ENCODE measurements at places on chromosomes 2 and 18. TPM values are rescaled to one million over a fixed set of nuclear protein-coding genes. Genes with fewer than 3 reads are reported as not detected.
A peak's percentile ranks its signal among the peaks of the same experiment; 100 is the strongest.

GPN1 gene
- total RNA-seq = 56.8 TPM

GRCh38 chr2:74762789-74763188, 71.1 kb upstream of the HK2 start:
- no peaks in the 10 kb centered on the region for H3K36me3 ChIP-seq
- no peak overlapping the region for H3K4me3 ChIP-seq
- no peak for DNase-seq
- no peaks in the 10 kb centered on the region for H3K27me3 ChIP-seq

DNA sequence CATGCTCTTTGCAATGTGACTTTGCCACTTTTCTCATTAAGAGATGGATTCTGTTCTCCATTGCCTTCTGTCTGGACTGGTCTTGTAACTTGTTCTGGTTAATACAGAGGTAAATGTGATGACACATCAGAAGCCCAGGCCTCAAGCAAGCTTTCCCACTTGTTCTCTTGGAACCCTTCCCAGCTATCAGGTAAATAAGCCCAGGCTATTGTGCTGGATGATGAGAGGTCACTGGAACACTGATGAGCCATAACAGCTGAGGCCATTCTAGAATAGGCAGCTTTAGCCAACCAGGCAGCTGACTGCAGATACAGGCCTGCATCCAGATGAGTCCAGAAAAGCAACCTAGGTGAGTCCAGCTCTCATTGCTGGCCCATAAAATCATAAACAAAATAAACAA, 1007.0 kb upstream of the ACVR2A start:
- H3K4me3 ChIP-seq = no peak overlapping the region
- H3K36me3 ChIP-seq = no peaks in the 10 kb centered on the region
- no peak for DNase-seq
- H3K4me1 ChIP-seq = no peaks in the 10 kb centered on the region

DNA sequence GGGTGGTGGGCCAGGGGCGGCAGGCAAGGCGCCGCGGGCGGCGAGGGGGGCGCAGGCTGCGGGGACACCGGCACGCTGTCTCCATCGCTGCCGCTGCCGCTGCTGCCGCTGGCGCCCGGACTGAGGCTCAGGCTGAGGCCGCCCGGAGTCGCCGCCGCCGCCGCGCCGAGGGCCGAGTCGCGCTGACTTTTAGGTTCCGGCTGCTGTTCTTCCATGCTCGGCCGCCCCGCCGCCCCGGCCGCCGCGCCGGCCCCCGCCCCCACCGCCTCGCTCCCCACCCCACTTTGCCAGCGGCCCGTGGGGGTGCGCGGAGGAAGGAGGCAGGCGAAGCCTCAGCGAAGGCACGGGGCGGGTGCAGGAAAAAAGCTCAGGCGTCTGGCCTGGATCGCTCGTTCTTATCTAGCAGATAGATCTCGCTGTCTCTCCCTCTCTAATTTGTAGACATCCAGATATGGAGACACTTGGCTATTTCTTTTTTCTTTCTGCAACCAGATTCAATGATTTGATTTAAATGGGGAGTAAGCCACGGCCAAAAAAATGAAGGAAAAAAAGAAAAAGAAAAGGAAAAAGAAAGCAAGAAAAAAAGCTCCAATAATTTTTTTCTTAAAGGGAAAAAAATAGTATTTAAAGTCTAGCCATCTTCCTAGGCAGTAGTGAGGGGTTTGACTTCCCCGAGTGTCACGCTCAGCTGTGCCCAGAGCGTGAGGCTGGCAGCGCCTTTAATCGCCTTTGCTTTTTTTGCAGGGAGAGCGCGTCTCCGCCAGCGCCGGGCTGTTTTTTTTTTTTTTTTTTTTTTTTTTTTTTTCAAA, at the start of gene EN1:
TSS of gene EN1 (minus strand) at position 696 of the 809 bp plus-strand sequence. CDS start at position 215, 481 bp downstream.
- H3K36me3 ChIP-seq = peaks cover 2% of the 10 kb centered on the region
- no peak within 1 kb of the TSS for H3K27ac ChIP-seq
- H3K4me3 ChIP-seq = peak within 1 kb of the TSS; percentile 36
- peaks cover 23% of the 10 kb centered on the region for H3K4me1 ChIP-seq

- no peaks in the 10 kb centered on the region for H3K27me3 ChIP-seq
- H3K4me3 ChIP-seq = no peak overlapping the region
- no peak overlapping the region for H3K27ac ChIP-seq
- no peaks in the 10 kb centered on the region for H3K36me3 ChIP-seq
- H3K4me1 ChIP-seq = no peaks in the 10 kb centered on the region
Observed at GRCh38 chr2:16243411-16243996, 303.2 kb downstream of the MYCN start.

DNA sequence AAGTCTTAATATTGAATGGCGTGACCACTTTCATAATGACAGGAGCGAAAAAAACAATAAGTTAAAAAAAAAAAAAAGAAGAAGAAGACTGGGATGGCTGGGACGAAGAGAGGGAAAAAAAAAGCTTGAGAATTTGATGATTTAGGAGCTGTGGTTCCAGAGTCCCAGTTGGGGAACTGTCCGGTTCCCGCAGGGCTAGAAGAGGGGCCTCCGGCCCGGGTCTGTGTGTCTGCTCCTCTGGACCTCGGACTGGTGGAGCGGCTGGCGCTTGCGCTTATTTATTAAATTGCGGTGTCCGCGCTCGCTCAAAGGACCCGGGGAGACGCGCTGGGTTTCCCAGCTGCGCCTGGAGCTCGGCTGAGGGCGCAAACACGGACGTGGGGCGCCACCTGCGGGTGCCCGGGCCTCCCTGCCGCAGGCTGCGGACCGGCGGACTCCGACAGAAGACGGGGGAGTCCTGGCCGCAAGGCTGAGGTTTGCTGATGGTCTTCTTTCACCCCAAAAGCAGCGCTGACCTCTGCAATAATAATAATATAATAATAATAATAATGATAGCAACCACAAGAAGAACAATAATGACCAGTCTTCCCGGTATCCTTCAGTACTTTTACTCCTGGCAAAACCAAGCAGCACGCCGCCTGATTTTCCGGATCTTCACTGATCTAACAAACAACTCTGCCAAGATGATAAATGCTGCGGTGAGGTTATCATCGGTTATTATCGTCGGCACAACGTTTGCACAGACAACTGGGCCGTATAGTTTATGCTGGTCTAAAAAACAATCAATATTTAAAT, at the start of gene CBLN2:
TSS of gene CBLN2 (minus strand) at position 251 of the 795 bp plus-strand sequence. CDS start 2,182 bp downstream, outside the sequence.
- H3K27ac ChIP-seq = no peak within 1 kb of the TSS
- peaks cover 1% of the 10 kb centered on the region for H3K36me3 ChIP-seq
- H3K27me3 ChIP-seq = peaks cover 26% of the 10 kb centered on the region
- peak; percentile 61 for DNase-seq
- H3K4me3 ChIP-seq = no peak within 1 kb of the TSS
- no peaks in the 10 kb centered on the region for H3K4me1 ChIP-seq

DSG1 gene
- total RNA-seq = not detected

MAPRE2 gene
- total RNA-seq = 46.5 TPM

PRKD3 gene
- 22.5 TPM for total RNA-seq

- H3K4me3 ChIP-seq = no peak overlapping the region
- H3K4me1 ChIP-seq = no peaks in the 10 kb centered on the region
- DNase-seq = no peak
- no peak overlapping the region for H3K27ac ChIP-seq
- H3K36me3 ChIP-seq = no peaks in the 10 kb centered on the region
Observed at GRCh38 chr2:183088061-183088460, 9.5 kb downstream of the DUSP19 start.

DNA sequence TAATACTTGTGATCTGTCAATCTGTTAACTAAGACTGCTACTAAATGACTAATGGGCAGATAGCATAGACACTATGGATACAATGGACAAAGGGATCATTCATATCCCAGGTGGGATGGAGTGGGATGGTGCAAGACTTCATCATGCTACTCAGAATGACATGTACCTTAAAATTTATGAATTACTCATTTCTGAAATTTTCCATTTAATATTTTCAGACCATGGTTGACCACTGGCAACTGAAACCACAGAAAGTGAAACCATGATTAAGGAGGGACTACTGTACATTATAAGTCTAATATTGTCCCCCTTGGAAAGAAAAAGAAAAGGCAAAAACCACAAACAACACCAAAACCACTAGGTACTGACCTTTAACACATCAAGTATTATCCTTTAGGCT, 247.0 kb upstream of the SYT4 start:
- H3K27me3 ChIP-seq = no peaks in the 10 kb centered on the region
- H3K4me3 ChIP-seq = no peak overlapping the region
- no peaks in the 10 kb centered on the region for H3K4me1 ChIP-seq
- H3K36me3 ChIP-seq = no peaks in the 10 kb centered on the region
- no peak for DNase-seq
- no peak overlapping the region for H3K27ac ChIP-seq

GRCh38 chr2:6855860-6856547, 9.7 kb downstream of the CMPK2 start:
- no peak for DNase-seq
- H3K4me3 ChIP-seq = no peak overlapping the region
- no peaks in the 10 kb centered on the region for H3K27me3 ChIP-seq
- H3K4me1 ChIP-seq = no peaks in the 10 kb centered on the region

GREB1 gene
- total RNA-seq = 0.29 TPM

PROKR1 gene
- not detected for total RNA-seq

- no peak overlapping the region for H3K4me3 ChIP-seq
- H3K4me1 ChIP-seq = no peaks in the 10 kb centered on the region
- DNase-seq = no peak
- H3K27ac ChIP-seq = no peak overlapping the region
- H3K36me3 ChIP-seq = no peaks in the 10 kb centered on the region
- no peaks in the 10 kb centered on the region for H3K27me3 ChIP-seq
Observed at GRCh38 chr2:201622306-201622970, 20.9 kb downstream of the TMEM237 start.

- H3K4me1 ChIP-seq = no peaks in the 10 kb centered on the region
- H3K27ac ChIP-seq = no peak overlapping the region
- H3K36me3 ChIP-seq = no peaks in the 10 kb centered on the region
- H3K27me3 ChIP-seq = no peaks in the 10 kb centered on the region
- no peak for DNase-seq
Observed at GRCh38 chr18:9809697-9810096, 76.1 kb upstream of the TXNDC2 start.

ITGA6 gene
- 8.6 TPM for total RNA-seq

DNA sequence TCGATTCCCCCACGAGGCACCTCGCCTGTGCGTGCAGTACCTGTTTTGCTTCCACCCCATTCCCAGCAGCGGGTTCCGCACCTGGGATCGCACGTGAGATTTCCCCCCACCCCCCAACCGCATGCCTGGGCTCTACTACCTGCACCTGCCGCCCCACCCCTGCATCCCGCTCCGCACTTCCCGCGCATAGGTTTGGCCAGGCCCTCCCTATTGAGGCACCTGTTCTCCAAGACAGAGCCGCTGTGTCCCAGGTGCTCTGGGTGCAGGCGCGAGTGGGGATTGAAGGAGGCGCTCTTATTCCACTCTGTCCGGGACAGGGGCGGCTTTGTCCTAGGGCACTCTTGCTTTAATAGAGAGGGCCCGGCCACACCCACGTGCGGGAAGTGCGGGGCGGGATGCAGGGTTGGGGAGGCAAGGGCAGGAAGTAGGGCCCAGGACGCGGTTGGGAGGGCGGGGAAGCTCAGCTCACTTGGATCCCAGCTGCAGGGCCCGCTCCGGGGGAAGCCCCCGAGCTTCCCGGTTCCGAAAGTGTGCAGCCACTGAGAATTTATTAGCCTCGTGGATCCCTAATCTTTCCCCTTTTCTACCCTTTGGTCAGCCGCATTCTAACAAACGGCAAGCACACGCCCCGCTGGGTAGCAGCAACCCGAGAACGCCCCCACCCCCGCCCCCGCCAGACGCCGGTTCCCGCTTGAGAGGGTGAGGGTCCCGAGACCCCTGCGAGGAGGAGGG, 670 bp upstream of the MOCOS start:
- H3K27ac ChIP-seq = no peak overlapping the region
- DNase-seq = peak; percentile 44
- no peaks in the 10 kb centered on the region for H3K4me1 ChIP-seq
- H3K27me3 ChIP-seq = peaks cover 15% of the 10 kb centered on the region
- H3K4me3 ChIP-seq = peak overlapping the region; percentile 69

DNA sequence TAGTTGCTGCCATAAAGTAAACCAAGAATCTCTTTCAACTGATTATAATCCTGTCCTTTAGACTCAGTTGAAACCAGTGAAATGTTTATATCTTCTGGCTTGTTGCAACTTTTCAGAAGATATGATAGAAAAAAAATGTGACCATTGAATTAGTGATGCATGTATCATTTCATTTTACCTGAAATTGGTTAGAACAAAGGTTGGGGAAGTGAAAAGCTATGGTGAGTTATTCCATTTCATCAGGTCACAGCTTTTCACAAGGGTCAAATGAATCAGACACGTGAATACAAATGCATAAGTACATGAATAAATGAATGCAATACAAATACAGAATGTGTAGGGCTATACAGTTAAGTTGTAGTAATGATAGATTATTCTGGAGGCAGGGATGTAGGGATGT, 15.1 kb downstream of the CCDC85A start:
- no peaks in the 10 kb centered on the region for H3K27me3 ChIP-seq
- H3K4me3 ChIP-seq = no peak overlapping the region
- no peaks in the 10 kb centered on the region for H3K36me3 ChIP-seq
- no peaks in the 10 kb centered on the region for H3K4me1 ChIP-seq

GRCh38 chr2:212213191-212213590, 325.4 kb downstream of the ERBB4 start:
- no peak overlapping the region for H3K27ac ChIP-seq
- H3K4me1 ChIP-seq = no peaks in the 10 kb centered on the region
- no peak overlapping the region for H3K4me3 ChIP-seq
- no peak for DNase-seq
- no peaks in the 10 kb centered on the region for H3K36me3 ChIP-seq

FAP gene
- not detected for total RNA-seq

GRCh38 chr2:138922973-138923563, 142.9 kb upstream of the NXPH2 start:
- H3K4me1 ChIP-seq = no peaks in the 10 kb centered on the region
- DNase-seq = no peak
- no peak overlapping the region for H3K27ac ChIP-seq
- no peak overlapping the region for H3K4me3 ChIP-seq
- no peaks in the 10 kb centered on the region for H3K27me3 ChIP-seq

ATP9B gene
- 15.9 TPM for total RNA-seq

ACAA2 gene
- 78.4 TPM for total RNA-seq

TCF7L1 gene
- total RNA-seq = not detected

DNA sequence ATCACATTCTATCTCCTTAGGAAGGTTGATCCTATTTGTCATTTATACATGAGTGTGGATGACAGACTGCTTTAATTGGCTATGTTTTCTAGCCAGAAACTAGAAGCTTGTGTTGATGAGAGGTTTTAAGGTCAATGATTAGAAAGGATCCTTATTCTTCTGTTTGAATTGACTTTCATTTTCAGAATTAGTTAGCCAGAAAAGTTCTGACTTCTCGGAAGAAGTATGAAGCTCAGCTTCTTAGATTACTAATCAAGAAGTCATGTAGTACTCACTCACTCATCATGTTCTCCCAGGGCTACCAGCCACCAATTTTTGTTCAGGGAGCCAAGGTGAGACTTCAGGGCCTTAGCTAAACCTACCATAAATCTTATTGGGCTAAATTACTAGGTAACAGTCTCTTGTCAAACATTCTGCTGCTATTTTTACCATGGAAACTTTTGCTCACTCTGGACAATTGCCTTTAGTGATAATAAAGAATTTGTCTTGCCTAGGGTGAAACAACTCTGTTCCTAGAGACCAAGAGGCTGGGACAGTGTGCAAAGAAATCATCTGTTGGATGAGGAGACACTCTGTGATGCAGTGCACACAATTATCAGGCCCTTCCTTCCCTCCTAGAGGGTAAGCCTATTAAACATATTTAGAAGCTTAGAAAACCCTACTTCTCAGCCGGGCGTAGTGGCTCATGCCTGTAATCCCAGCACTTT, 111.6 kb upstream of the DNMT3A start:
- peaks cover 26% of the 10 kb centered on the region for H3K4me1 ChIP-seq
- peak; percentile 70 for DNase-seq
- H3K36me3 ChIP-seq = peaks cover 20% of the 10 kb centered on the region
- peak overlapping the region; percentile 93 for H3K27ac ChIP-seq
- H3K4me3 ChIP-seq = peak overlapping the region; percentile 5

LRRTM4 gene
- total RNA-seq = not detected

- no peak overlapping the region for H3K27ac ChIP-seq
- no peaks in the 10 kb centered on the region for H3K36me3 ChIP-seq
- no peaks in the 10 kb centered on the region for H3K4me1 ChIP-seq
- no peak overlapping the region for H3K4me3 ChIP-seq
Observed at GRCh38 chr2:163341426-163341825, 394.4 kb downstream of the FIGN start.
